Activated CD4-positive, alpha-beta T cell treated with anti-CD3 and anti-CD28 coated beads, Interleukin-2, Interleukin-6, amounts not matched to agents 100 ng/mL and 50 ng/mL, durations not matched to agents 16 hours and 8 hours (primary cell): ENCODE measurements at places on chromosomes 5 and 9.
A peak's percentile ranks its signal among the peaks of the same experiment; 100 is the strongest.

- DNase-seq, result no peak
Observed at GRCh38 chr9:38065369-38066075, 3.5 kb downstream of the SHB start.

DNA sequence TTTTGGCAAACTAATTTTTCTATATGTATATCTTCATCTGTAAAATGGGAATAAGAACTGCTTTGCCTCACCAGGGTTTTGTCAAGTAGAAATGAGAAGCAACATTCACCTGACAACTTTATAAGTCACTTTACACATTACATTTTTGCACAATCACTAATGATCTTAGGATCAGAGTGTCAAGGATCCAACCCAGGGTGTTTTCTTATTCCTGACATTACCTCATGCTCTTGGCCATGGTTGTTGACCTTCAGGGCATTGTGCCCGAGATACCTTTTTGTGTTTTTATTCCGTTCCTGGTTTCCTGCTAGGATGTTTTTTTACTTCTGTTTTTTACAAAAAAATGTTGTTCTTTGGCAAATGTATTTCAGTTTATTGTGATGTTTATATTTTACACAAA is 22.2 kb upstream of the RASA1 start:
- DNase-seq, result no peak

- DNase-seq, result no peak
Observed at GRCh38 chr9:84297162-84297821, 43.3 kb downstream of the SLC28A3 start.

GRCh38 chr5:148912714-148913398 is 86.4 kb downstream of the ADRB2 start:
- DNase-seq, result no peak

DNA sequence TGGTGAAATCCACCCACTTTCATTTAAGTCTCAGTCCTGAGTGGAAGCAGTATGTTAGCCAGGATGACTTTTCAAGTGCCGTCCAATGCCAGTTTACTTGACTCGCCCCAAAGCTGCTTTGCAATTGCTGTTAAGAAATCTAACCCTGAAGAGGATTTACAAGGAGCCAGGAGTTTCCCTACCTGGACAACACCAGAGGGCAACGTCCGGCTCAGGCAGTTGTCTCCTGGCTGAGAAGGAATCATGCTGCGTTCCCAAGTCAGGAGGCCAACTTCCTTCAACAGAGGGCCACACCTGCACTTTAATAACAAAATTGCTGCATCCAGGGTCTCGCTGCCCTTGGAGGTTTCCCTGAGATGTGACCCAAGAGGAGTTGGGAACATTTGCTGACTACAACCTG is 65.8 kb downstream of the BOD1 start:
- DNase-seq, result no peak

- DNase-seq, result no peak
Observed at GRCh38 chr5:119655061-119655460, 25.7 kb downstream of the FAM170A start.

GRCh38 chr5:90707698-90708097 is 149.1 kb downstream of the ADGRV1 start:
- DNase-seq, result no peak

DNA sequence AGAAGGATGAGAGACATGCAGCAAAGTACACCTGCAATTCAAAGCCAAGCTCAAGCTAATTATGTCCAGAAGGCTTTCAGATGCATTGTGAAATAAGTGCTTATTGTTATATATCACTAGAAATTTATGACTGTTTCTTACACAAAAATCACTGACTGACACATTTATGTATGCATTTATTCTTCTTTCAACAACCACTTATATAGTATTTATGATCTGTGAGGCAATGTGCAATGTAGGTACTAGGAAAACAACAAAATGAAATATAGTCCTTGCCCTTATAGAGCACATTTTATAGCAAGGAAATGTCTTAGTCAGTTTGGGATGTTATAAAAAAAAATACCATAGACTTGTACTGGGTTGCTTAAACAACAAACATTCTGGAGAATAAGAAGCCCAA is 167.6 kb downstream of the YIPF5 start:
- no peak for DNase-seq

- DNase-seq, result no peak
Observed at GRCh38 chr5:54455413-54456157, at the start of gene HSPB3. HSPB3 (plus strand) TSS chr5:54455699; CDS start chr5:54455790, 91 bp downstream.

GRCh38 chr9:136157477-136158265 is 39.0 kb upstream of the TMEM250 start:
- DNase-seq, result no peak

DNA sequence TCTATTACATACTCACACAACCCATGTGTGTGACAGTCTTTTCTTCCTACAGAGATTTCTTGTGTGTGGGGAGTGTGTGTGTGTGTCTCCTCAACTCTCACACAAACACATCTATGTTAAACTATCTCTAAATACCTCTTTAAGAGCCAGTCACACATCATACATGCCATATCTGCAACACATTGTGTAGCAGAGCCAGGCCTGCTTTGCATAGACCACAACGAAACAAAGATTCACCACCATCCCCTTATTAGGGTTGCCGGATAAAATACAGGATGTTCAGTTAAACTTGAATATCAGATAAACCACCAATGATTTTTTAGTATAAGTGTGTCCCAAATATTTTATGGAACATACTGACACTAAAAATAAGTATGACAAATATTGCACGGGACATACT is 2.3 kb downstream of the FAM170A start:
- DNase-seq, result no peak

GRCh38 chr5:87170799-87171198 is 96.9 kb upstream of the RASA1 start:
- no peak for DNase-seq

- peak; percentile 38 for DNase-seq
Observed at GRCh38 chr9:98365227-98365669, 109.8 kb upstream of the TBC1D2 start.

DNA sequence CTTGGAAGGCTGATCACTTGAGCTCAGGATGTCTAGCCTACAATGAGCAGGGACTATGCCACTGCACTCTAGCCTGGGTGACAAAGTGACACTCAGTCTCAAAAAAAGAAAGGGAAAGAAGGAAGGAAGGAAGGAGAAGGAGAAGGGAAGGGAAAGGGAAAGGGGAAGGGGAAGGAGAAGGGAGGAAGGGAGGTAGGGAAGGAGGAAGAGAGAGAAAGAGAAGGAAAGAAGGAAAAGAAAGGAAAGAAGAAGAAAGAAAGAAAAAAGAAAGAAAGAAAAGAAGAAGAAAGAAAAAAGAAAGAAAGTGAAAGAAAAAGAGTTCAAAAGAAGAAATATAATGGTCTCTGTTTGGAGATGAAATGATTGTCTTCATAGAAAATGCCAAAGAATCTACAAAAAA is 10.8 kb upstream of the CSF1R start:
- DNase-seq, result no peak

- DNase-seq, result no peak
Observed at GRCh38 chr9:137956688-137957385, 79.3 kb downstream of the CACNA1B start.

DNA sequence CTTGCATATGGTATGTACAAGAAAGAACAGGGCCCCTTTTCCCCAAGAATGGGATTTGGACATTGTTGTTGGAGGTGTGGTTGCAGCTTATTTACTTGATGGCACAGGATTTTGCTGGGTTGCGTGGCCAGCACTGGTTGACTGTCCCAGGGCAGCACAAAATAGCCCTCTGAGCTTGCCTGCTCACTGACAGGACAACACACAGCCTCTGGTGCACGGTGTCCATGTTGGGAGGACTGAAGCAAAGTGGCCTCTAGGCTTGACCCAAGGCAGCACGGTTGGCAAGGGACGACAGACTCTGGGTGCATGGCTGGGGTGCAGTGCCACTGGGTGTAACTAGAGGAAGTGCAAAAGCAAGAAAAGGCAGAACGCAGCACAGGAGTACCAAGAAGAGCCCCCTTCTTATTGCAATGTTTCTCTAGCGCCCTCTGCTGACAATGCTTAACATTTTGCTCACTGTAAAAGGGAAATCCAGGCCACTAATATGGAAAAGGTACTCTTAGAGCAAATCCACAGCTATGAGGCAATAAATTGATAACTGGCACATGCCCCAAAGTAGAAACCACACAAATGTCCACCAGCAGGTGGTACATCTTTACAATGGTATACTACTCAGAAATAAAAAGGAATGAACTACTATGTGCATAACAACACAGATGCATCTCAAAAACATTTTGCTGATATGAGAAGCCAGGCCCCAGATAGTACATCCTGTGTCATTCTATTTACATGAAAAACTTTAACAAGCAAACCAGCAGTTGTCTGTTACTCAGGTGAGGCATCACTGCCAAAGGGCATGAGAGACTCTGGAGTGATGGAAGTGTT is 47.4 kb upstream of the BARX1 start:
- DNase-seq, result peak; percentile 46

GRCh38 chr5:32501071-32502002 is 56.8 kb upstream of the ZFR start:
- no peak for DNase-seq

DNA sequence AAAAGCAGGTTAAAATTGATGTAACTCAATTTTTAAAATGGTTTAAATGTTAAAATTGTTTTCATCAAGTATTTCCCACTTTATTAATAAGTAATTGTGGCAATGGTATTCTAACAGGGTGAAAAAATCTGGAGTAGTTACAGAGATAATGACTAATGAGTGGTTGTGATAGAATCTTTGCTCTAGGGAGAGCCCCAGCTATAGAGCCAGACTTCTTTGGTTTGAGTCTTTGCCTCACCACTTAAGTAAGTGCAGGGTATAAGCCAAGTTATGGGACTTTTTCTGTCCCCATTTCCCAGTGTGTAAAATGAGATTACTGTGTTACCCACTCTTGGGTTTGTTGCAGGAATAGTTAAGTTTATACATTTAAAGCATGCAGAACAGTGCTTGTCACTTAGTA is 158.1 kb downstream of the FER start:
- no peak for DNase-seq

GRCh38 chr5:3382782-3383181 is 212.8 kb upstream of the IRX1 start:
- DNase-seq, result no peak

GRCh38 chr9:133144904-133145851 is 18.5 kb downstream of the GBGT1 start:
- no peak for DNase-seq

DNA sequence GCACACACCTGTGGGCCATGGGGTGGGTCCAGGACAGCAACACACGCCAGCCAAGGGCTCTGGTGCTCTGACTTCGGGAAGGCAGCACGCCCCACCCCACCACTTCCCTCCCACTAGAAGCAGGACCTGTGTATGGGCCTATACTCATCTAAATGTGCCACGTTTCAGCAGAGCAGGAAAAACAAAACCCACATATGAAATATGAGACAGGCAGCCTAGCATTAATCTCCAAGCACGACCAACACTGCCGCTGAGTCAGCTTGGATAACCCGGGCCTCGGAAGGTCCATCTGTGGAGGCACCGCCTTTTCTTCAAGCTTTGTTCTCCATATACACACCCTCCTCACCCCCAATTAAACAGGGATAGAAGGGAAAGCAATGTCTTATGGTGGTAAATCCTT is 203.1 kb downstream of the ROR2 start:
- no peak for DNase-seq

DNA sequence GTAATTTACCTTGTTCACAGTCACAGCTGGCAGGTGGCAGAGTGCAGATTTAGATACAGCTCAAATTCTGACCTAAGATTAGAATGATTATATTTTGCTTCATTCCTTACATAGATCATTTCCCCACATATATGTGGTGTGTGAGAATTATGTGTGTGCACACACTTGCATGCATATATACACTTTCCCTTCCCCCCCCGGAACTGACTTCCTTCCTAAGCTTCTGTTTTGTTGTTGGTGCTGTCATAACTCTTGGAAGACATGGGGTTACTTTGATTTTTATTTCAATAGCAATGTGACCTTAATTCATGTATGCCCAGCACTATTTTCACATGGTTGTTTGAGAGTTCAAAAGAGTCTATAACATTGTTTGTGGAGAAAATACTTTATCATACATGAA is 112.8 kb downstream of the CMYA5 start:
- no peak for DNase-seq

DNA sequence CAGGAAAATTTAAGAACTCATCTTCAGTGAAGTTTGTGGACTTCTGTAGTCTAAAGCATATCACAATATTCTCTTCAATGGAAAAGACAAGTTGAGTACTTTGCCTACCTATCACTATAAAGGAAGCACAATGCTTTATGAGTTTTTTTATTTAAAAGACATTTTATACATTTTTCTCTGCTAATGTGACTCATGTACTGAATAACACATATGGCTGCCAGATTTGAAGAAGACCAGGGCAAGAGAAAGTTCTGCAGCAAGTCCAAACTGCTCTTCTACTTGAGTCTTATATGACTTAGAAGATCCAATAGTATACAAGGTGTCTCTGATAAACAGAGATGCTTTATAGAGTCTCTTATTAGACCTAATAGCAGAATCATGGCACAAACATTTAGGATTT is 978.4 kb downstream of the TLE4 start:
- DNase-seq, result no peak

GRCh38 chr5:138514021-138514420 is 29.0 kb downstream of the ETF1 start:
- DNase-seq, result no peak

- DNase-seq, result no peak
Observed at GRCh38 chr5:75672616-75673015, 44.6 kb downstream of the POC5 start.

- DNase-seq, result no peak
Observed at GRCh38 chr5:115507681-115508080, 36.9 kb downstream of the FEM1C start.

GRCh38 chr9:128022886-128023285 is 42.1 kb upstream of the EEIG1 start:
- no peak for DNase-seq

- no peak for DNase-seq
Observed at GRCh38 chr5:158770506-158770905, 329.2 kb downstream of the EBF1 start.

- DNase-seq, result no peak
Observed at GRCh38 chr9:34982361-34982760, 7.2 kb upstream of the DNAJB5 start.

DNA sequence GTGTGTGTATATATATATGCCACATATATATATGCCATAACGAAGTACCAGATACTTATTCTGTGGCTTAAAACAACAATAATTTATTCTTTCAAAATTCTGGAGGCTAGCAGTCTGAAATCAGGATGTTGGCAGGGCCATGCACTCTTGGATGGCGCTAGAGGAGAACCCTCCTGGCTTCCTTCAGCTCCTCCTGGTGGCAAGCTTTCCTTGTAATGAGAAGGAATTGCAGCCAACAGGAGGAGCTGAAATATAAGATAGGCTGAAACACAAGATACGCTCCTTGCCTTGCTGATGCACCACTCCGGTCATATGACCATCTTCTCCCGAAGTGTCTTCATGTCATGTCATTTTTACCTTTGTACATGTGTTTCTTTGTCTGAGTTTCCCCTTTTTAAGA is 368.1 kb upstream of the CTNND2 start:
- no peak for DNase-seq
